Esophagus muscularis mucosa (tissue), 4 donors: ENCODE measurements at places on chromosomes 12 and 14. TPM values are rescaled to one million over a fixed set of nuclear protein-coding genes. Genes with fewer than 3 reads are reported as not detected.

GRCh38 chr12:4649358-4649661 lies 396 bp downstream of the NDUFA9 start:
- peak overlapping the region; percentile 59 for H3K4me3 ChIP-seq
- H3K4me1 ChIP-seq, result peaks cover 39% of the 10 kb centered on the region
- DNase-seq, result no peak
- H3K36me3 ChIP-seq, result peaks cover 2% of the 10 kb centered on the region

Gene BATF
- 37.3 TPM for total RNA-seq

Gene RPGRIP1
- not detected for total RNA-seq

- no peaks in the 10 kb centered on the region for H3K4me1 ChIP-seq
- H3K27me3 ChIP-seq, result no peaks in the 10 kb centered on the region
- no peak for DNase-seq
These were observed 139.0 kb upstream of the LRIG3 start for GRCh38 chr12:59059088-59059935.

- H3K27me3 ChIP-seq, result no peaks in the 10 kb centered on the region
- no peaks in the 10 kb centered on the region for H3K4me1 ChIP-seq
- no peaks in the 10 kb centered on the region for H3K36me3 ChIP-seq
- no peak overlapping the region for H3K4me3 ChIP-seq
These were observed 151.6 kb upstream of the OR4E1 start for GRCh38 chr14:21825149-21825743.

- no peak overlapping the region for H3K27ac ChIP-seq
- DNase-seq, result no peak
- H3K27me3 ChIP-seq, result no peaks in the 10 kb centered on the region
- no peaks in the 10 kb centered on the region for H3K36me3 ChIP-seq
- H3K4me3 ChIP-seq, result no peak overlapping the region
These were observed 6.3 kb upstream of the NFE2 start for GRCh38 chr12:54306925-54307741.

DNA sequence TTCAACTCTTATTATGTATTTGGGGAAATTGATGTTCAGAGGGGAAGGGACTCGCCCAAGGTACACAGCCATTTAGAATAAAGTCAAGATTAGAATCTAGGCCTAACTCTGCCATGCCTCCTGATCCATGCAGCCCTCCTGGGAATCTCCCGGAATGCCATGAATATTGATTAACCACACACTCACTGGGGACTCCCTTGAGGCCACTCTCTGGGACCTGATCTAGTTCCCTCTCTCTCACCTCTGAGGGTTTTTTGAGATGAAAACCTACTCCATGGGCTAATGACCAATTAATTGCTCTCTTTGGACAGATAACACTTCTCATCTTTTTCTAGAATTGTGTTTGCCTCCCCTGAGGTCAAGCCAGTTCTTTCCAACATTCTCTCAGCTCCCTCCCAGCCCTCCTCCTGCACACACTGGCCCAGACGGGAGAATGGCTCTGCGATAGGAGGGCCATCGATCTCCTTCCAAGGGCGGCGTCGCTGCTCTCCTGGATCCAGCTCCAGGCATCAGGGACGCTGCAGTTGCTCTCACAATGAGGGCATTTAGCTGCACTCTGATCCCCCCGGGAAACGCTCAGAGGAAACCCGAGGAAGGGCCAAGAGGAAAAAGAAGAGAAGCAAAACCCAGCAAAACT lies 22.6 kb downstream of the WSCD2 start:
- H3K27me3 ChIP-seq, result no peaks in the 10 kb centered on the region
- peaks cover 12% of the 10 kb centered on the region for H3K4me1 ChIP-seq
- no peaks in the 10 kb centered on the region for H3K36me3 ChIP-seq
- no peak overlapping the region for H3K27ac ChIP-seq

Gene ASIC1
- 3.3 TPM for total RNA-seq

GRCh38 chr12:1552171-1552570 lies 42.2 kb downstream of the FBXL14 start:
- no peaks in the 10 kb centered on the region for H3K4me1 ChIP-seq
- no peak for DNase-seq
- no peak overlapping the region for H3K4me3 ChIP-seq
- no peaks in the 10 kb centered on the region for H3K27me3 ChIP-seq

- H3K36me3 ChIP-seq, result no peaks in the 10 kb centered on the region
- no peak for DNase-seq
- H3K4me1 ChIP-seq, result no peaks in the 10 kb centered on the region
- no peak overlapping the region for H3K4me3 ChIP-seq
- no peak overlapping the region for H3K27ac ChIP-seq
- H3K27me3 ChIP-seq, result no peaks in the 10 kb centered on the region
These were observed 139.7 kb downstream of the RIMBP2 start for GRCh38 chr12:130576371-130576816.

- H3K27ac ChIP-seq, result no peak overlapping the region
- no peaks in the 10 kb centered on the region for H3K36me3 ChIP-seq
- H3K4me3 ChIP-seq, result no peak overlapping the region
- H3K27me3 ChIP-seq, result no peaks in the 10 kb centered on the region
These were observed 148.1 kb downstream of the KIF26A start for GRCh38 chr14:104286496-104286895.

GRCh38 chr12:8689681-8690080 lies 8.1 kb upstream of the RIMKLB start:
- no peaks in the 10 kb centered on the region for H3K27me3 ChIP-seq
- no peaks in the 10 kb centered on the region for H3K36me3 ChIP-seq
- no peak overlapping the region for H3K4me3 ChIP-seq
- DNase-seq, result no peak

Gene SYT10
- 0.45 TPM for total RNA-seq

DNA sequence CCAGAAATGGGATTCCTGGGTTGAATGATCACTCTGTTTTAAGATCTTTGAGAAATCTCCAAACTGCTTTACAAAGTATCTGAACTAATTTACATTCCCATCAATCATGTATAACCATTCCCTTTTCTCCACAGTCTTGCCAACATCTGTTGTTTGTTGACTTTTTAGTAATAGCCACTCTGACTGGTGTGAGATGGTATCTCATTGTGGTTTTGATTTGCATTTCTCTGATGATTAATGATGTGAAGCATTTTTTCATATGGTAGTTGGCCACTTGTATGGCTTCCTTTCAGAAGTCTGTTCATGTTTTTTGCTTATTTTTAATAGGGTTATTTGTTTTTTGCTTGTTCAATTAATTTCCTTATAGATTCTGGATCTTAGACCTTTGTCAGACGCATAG lies 211.8 kb upstream of the AVPR1A start:
- H3K4me1 ChIP-seq, result no peaks in the 10 kb centered on the region
- H3K27ac ChIP-seq, result no peak overlapping the region
- no peaks in the 10 kb centered on the region for H3K27me3 ChIP-seq
- DNase-seq, result no peak
- no peaks in the 10 kb centered on the region for H3K36me3 ChIP-seq

GRCh38 chr12:96720363-96720705 lies 186.7 kb upstream of the NEDD1 start:
- peak overlapping the region; percentile 41 for H3K4me3 ChIP-seq
- no peaks in the 10 kb centered on the region for H3K4me1 ChIP-seq
- no peak for DNase-seq
- H3K36me3 ChIP-seq, result no peaks in the 10 kb centered on the region

DNA sequence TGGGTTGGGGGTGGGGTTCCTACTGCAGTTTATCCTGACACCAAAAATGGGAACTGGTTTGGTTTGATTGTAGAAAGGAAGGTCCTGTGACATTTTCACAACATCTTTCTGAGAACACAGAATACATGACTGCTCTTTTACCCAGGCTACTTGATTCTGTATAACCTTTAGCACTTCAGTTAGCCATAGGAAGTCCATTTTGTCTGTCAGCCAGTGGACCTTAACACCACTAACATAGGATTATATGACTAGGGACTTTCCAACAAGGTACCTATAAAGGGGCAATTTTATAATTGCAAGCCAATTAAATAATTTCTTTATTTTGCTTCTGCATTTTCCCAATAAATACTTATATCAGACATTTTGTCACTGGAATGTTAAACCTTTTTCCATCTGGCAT lies 489.2 kb upstream of the MIS18BP1 start:
- no peaks in the 10 kb centered on the region for H3K4me1 ChIP-seq
- H3K36me3 ChIP-seq, result no peaks in the 10 kb centered on the region
- no peaks in the 10 kb centered on the region for H3K27me3 ChIP-seq
- DNase-seq, result no peak
- H3K4me3 ChIP-seq, result no peak overlapping the region

GRCh38 chr14:31270196-31270772 lies 62.7 kb upstream of the HECTD1 start:
- DNase-seq, result no peak
- no peak overlapping the region for H3K27ac ChIP-seq
- H3K36me3 ChIP-seq, result no peaks in the 10 kb centered on the region
- H3K27me3 ChIP-seq, result no peaks in the 10 kb centered on the region
- H3K4me3 ChIP-seq, result no peak overlapping the region

Gene DHH
- total RNA-seq, result 1.7 TPM

Gene TDG
- total RNA-seq, result 13.7 TPM

DNA sequence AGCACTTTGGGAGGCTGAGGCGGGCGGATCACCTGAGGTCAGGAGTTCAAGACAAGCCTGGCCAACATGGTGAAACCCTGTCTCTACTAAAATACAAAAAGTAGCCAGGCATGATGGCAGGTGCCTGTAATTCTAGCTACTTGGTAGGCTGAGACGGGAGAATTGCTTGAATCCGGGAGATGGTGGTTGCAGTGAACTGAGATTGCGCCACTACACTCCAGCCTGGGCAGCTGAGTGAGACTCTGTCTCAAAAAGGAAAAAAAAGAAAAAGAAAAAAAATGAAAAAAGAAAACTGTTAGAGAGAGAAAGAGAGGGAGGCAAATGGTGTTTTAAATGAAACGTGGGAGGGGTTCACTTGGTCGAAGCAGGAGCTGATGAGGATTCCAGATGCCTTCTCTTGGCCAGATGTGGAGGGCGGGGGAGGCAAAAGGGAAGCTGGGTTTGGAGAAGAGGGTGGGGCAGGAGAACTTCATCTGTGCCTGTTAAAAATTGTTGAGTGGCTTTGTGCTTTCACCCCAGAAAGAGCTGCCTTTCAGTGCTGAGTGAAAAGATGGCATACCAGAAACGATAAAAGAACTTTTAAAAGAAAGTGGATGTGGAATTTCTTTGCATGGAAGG lies 1.1 kb downstream of the EMP1 start:
- H3K36me3 ChIP-seq, result no peaks in the 10 kb centered on the region
- H3K27me3 ChIP-seq, result peaks cover 13% of the 10 kb centered on the region
- DNase-seq, result no peak
